CD4-positive, alpha-beta T cell treated with Interleukin-10 for 1 hour (primary cell): ENCODE measurements at places on chromosomes 12 and 14.

DNA sequence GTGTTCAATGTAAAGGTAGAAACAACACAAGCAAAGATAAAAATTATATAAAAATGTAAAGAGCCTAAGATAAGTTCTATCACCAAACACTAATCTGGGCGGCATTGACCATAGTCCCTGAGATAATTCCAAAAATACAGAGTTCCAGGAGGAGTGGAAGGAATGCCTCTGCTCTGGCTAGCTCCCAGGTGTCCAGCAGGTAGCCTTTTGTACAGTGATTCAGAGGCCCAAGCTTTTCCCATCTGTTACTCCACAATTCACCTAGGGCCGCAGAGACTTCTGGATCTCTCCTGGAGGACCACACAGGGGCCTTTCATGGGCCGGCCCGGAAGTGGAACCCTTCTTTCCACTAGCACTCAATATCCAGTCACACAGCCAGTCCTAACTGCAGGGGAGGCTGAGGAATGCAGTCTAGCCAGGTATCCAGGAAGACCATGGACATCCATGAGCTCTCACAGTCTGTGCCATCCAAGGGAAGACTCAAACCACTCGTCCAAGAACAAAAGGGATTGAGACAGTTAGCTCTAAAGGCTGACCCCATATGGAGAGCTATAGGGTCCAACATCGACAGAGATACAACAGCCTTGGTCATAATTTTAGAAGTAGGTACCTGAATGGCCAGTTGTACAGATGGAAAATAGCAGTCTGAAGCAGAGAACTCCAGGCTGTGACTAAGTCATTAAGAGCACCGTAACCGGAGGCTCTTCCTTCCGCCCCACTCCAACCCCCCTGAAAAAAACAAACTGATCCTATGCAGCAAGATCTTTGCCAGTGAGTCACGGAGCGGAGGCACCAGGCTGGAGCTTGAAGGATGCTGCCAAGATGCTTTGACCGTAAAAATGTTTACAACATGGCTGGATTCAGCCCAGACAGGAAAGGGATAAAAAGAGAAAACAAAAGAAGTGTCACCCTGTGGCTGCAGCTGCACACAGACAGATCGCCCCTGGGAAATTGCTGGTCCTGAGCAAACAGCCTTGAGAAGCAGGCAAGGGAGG lies 204.8 kb downstream of the NUAK1 start:
- no peak for DNase-seq

- no peak for DNase-seq
Measured at GRCh38 chr14:74144789-74145188, 60.0 kb downstream of the LIN52 start.

- no peak for DNase-seq
Measured at GRCh38 chr12:15318841-15319240, 3.5 kb upstream of the PTPRO start.

GRCh38 chr14:20733684-20734429 lies 11.8 kb upstream of the EDDM3A start:
- no peak for DNase-seq

- no peak for DNase-seq
Measured at GRCh38 chr14:91269076-91269991, 24.8 kb upstream of the GPR68 start.

GRCh38 chr14:93857081-93857480 lies 68.8 kb upstream of the PRIMA1 start:
- no peak for DNase-seq

DNA sequence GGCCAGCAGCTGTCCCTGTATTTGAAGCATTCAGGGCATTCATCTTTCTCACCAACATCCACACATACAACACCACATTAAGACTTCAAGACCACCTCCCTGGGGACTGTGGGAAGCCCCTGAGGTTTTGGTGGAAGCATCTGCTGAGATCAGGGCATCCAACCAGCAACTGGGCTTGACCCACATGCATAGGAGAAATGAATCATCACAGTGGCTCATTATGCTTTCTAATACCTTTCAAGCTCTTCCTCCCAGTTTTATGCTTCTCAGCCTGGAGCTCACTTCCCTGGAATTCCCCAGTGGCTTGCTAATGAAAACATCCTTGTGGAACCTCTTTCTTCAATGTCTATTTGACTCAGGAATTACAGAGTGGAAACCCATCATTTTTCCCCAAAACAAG lies 21.4 kb upstream of the CMKLR1 start:
- no peak for DNase-seq

- DNase-seq: peak; percentile 53
Measured at GRCh38 chr12:11727133-11727664, 77.7 kb downstream of the ETV6 start.

- DNase-seq: no peak
Measured at GRCh38 chr12:80050236-80050635, 49.1 kb upstream of the OTOGL start.

GRCh38 chr12:48379794-48380193 lies 29.1 kb upstream of the ZNF641 start:
- DNase-seq: no peak

- DNase-seq: no peak
Measured at GRCh38 chr14:92199763-92200162, 78.0 kb downstream of the CPSF2 start.
